Stimulated activated CD8-positive, alpha-beta memory T cell treated with anti-CD3 and anti-CD28 coated beads, Interleukin-15, amount 100 ng/mL, for 48 hours (primary cell): ENCODE measurements at places on chromosomes 6 and 20.

DNA sequence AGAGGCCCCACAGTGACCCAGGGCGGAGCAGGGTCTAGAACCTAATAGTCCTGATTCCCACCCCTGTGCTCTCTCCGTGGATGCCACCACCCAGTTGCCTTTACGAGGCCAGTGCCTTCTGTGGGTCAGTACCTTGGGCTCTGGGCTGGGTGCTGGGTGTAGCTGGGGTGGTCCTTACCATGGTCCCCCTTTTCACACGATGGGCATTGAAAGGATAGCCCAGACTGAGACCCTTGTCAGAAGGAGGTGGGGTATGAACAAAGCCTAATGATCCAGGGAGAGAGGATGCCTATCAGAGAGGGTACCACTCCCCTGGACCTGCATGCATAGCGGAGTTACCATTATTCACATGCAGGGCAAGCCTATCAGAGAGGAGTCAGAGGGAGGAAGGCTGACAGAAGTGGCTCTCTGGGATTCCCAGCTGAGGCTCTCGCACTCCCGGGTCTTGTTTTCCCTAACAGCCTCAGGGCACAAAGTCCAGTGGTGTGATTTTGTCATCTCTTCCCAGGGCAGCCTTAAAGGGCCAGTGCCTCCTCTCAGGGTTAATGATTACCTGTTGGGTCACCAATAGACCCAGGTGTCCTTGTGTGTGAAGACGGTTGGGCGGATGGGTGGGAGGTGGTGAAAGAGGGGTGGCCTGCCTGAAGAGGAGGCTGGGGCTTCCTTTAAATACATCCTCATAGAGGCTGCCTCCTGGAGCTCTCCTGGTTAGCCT, 36.2 kb downstream of the VEGFA start:
- no peak for DNase-seq

DNA sequence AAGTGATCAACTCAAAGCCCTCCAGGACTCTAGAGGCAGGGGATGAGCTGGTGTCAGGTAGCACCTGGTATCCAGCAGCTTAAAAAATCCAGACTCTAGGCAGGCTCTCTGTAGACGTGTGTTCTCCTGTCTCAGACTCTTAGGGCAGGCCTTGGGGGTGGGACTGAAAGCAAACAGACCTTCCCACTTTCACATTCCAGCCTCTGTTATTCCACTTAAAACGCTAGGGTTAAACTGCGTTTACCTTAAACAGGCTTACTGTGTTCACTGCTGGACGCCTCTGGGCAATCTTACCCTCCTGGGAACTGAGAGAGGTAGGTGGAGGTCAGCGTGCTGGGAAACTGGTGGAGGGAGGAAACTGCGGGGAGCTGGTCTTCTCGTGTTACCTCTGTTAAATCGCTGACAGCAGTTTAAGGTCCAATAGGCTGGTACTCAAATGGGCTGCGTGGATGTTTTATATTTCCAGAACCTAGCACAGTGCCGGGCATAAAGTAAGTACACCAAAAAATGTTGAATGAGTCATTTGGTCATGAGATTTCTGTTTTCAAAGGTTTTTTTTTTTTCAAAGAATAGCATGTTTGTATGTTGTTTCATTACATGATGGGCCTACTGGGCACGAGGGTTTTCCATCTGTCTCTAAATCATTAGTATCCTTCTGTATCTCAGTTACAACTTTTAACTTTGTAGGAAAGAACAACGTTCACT, at the start of gene GCNT2:
Gene GCNT2, plus strand, starts transcription at position 248 of the 705 bp plus-strand sequence. CDS start 7,561 bp downstream, outside the sequence.
- no peak for DNase-seq

GRCh38 chr6:6886171-6886885, 221.4 kb upstream of the RREB1 start:
- DNase-seq = no peak

GRCh38 chr20:23161968-23162696, 76.0 kb upstream of the CD93 start:
- no peak for DNase-seq

DNA sequence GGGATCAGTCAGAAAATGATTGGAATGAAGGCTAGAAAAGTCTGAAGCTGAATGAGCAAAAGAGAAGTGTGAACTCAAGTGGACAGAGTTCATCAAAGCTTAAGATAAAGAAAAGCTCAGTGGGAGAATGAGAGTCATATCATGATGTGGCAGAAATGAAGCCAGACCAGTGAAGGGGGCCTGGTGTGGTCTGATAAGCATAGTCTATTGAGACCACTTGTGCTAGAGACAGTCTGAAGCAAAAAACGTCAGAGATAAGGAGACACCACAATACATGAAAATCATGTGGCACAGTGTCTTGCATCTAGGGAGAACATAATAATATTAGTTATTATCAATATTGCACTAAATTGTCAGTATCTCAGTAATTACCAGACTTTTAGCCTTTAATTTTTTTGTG, 601.5 kb downstream of the UTRN start:
- DNase-seq = no peak

DNA sequence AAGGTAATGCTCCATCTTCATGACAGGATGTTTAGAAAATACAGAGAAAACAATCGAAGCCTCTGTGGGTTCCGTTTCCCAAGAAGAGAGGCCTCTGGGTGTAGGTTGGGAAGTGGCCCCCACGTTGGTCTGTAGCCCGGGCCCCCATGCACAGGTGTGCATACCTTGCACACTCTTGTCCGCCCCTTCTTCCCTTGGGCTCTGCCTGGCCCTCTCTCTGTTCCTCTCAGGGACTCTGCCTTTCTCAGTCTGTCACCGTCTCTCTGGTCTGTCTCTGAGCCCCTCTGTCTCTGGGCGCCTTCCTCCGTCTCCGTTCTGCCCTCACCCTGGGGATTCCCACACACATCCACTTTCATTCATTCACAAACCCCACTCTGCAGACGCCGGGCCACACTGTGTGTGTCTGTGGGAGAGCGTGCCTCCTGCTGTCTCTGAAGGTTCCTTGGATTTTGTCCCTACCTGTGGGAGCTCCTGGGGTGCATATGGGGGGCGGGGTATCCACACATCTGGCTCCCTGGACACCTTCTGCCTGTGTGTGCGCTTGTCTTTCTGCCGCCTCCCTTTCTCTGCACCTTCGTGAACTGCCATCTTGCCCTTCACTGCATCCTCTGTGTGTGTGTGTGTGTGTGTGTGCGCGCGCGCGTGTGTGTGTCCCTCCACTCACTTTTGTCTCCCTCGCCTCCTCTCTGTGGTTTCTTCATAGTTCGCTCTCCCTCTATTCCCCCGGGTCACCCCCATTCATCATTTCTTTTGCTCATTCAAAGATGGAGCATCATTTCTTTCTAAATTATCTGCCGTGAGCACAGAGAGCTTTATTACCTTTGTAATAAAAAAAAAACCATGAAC, 75.3 kb downstream of the SRC start:
- DNase-seq = no peak

DNA sequence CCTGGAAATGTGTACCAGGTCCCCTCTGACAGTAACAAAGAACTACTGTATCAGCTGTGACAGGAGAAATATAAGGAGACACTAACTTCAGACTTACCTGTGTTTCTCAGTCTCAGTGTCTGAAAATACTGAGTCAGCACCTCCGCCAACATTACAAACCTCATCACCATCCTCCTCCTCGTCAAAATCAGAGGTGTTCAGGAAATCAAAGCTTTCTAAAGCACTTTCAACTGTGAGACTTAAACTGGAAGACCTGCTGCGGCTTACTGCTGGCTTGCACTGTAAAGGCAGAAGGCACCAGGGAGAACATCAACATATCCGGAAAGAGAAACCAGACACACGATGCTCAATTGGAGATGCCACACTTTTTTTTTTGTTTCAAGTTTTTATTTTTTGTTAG, 40.3 kb upstream of the ARMH2 start:
- no peak for DNase-seq

DNA sequence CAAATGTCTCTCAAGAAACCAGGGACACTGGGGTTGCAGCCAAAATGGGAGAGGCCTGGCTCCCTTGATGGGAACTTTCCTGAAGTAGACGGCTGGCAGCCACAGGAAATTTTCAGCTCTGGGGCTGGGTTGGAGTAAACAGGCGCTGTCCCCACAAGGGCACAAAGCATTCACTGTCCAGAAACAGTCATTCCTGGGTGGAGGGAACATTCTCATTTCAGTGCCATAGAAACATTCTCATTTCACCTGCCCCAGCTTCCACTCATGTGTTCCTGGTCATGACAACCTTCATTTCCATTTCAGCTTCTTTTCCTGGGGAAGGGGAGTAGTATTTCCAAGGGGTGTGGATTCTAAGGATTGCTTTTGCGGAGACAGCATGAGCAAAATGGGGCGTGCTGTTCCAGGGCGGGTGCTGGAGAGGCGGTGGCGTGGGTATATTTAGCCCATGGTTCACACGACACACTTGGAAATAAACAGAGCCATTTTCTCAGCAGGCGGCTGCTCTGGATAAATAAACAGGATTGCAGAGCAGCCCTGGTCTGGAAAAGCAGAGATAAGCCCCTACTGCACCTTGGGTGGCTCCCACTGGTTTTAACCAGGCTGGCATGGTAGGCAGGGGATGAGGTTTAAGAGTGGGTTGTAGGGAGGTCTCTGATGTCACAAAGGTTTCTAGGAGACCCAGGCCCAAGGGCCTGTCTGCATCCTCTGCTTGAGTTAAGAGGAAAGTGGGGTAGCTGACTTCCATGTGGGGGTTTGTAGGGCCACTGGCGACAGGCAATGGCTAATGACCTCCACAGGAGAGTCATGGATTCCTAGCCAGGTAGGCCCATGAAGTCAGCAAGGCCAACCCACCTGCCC, 32.9 kb downstream of the COX4I2 start:
- no peak for DNase-seq

DNA sequence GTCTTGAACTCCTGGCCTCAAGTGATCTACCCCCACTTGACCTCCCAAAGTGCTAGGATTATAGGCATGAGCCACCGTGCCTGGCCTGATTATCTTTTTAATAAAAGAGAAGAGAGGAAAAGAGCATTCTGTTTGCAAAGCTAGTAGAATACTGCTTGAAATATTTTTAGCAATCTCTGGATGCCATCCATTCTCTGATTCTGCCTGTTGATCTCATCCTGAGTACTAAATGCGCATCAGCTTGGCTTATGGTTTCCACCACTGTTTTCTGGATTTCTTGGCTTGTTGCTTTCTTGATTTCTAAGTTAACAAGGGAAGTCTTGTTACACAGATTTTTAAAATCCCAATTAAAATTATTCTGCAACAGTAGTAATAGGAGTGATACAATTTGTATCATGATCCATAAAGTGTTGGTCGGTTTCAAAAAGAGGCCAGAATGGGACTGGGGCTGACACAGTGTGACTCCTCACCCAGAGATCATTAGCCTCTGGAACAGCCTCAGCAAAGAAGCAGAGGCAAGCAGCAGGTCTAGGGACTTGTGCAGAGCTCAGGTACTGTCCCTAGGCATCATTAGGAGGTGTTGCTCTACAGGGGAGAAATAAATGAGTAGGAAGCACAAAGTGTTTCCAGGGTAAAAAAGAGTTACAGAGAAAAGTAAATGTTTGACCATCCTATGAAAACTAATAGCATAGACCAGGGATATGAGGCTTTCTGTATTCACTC, 17.8 kb upstream of the SLC16A10 start:
- no peak for DNase-seq

GRCh38 chr6:21881969-21882465, 288.5 kb downstream of the SOX4 start:
- no peak for DNase-seq

DNA sequence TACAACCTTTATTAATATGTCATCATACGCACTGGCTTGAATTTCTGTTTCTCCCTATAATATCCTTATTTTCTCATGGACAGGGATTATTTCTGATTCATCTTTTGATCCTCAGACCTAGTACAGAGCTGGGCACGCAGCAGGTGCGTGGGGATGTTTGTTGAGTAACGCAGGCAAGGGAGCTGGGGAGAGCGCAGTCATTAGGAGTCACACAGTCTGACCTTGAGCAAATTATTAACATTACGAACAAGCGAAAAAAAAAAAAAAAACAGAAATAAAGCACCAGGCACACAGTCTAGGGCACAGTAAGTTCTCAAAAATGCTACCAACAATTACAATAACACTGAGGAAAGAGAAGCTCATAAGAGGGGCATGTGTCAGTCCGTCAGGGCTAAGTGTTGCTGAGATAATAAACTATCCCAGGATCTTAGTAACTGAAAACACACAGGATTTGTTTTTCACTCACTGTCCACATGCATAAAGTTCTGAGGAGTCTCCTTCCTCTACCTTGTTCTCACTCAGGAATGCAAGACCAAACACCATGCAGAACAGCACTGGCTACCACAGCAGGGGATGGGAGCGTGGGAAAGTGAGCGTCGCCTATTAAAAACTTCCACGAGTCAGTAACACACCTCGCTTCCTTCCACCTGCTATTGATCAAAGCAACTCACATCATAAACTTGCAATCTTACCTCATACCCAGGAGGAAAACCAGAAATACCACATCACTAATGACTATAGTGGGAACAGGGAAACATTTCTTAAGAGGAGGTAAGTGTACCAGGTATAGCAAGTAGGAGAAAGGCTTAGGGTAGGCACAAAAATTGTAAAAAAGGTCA, 56.9 kb downstream of the PDE10A start:
- no peak for DNase-seq

- no peak for DNase-seq
Observed at GRCh38 chr20:41171736-41172295, 34.5 kb downstream of the PLCG1 start.

GRCh38 chr20:61998343-61999121, 67.1 kb downstream of the TAF4 start:
- DNase-seq = no peak

- DNase-seq = no peak
Observed at GRCh38 chr20:63743210-63743970, 3.8 kb downstream of the SLC2A4RG start.

DNA sequence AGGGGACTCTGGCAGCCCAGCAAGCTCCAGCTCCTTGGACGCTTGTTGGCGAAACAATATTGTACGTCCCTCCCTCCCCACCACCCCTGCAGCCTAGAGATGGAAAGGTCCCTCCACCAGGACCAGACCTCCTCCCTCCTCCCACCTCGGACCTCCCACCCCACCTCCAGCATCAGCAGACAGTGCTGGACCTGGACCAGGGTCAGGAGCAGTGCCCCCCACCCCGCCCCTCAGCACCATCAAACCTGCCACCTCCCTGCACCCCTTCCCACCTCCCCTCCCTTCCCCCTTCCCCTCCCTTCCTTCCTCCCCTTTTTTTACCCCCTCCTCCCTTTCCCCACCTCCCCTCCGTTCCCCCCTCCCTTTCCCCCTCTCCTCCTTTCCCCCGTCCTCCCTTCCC, 98.4 kb downstream of the TAF4 start:
- no peak for DNase-seq

- no peak for DNase-seq
Observed at GRCh38 chr6:131040866-131041265, 22.2 kb downstream of the EPB41L2 start.

DNA sequence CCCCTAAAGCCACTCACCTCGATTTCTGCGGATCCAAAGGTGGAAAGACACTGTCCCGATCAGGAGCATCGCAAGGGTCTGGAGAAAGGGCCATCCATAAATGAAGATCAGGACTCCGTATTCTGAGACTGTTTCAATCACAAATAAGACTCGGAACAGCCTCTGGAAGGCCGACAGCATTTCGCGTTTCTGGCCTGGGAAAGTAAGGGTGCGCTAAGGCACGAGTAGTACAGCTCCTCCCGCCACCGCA, 44.6 kb downstream of the DPPA5 start:
- no peak for DNase-seq

- DNase-seq = no peak
Observed at GRCh38 chr6:83815631-83816272, 37.4 kb upstream of the RIPPLY2 start.
